Endothelial cell (in vitro differentiated cells): ENCODE measurements at places on chromosomes 5 and 9.

DNA sequence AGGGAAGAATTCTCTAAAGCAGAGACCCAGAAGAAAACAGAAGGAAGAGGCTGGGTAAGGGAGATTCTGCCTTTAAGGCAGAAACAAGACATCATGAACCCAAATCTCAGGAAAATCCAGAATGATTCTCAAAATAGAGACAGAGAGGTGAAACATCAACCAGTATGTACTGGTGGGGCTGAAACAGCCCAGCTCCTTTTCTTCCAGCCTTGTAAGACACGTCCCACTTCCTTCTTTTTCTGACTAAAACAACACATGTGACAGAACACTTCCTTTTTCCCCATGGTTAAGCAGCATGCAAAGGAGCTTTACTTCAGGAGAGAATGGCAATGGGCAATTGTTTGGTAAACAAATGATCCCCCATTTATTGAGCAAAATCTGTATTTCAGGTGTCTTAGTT is 230.8 kb upstream of the NR4A3 start:
- no peak for DNase-seq

DNA sequence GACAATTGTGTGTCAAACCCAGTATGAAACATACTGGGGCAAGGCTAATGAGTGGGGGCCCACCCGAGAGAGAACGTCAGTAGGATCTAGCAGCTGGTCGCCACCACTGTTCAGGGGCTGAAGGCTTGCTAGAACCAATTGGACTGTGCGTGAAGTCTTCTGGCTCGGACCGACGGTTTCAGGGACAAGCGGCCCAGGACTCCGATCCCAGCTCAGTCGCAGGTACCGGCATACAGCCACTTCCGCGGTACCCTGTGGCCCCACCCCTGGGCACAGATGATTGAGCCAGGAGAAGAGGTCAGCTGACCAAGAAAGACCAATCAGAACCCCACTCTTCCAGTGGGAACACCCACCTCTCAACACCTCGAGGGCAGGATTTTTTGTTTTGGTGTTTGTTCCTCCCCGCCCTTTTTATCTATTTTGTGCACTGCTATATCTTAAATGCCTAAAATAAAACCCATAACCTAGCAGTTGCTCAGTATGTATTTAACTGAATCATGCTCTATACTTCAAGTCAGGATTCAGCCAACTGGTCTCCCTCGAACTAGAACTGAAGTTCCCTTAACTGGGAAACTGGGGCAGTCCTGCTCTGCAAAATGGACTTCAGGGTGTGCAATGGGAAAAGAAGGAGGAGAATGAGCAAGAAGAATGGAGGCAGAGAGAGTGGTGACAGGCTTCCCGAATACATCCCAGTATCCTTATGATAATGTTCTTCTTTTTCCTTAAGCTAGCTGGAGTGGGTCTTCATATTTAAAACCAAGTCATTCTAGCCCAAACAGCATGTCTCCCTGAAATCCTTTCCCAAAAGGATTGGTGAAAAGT is 21.1 kb upstream of the CPEB4 start:
- DNase-seq = no peak

DNA sequence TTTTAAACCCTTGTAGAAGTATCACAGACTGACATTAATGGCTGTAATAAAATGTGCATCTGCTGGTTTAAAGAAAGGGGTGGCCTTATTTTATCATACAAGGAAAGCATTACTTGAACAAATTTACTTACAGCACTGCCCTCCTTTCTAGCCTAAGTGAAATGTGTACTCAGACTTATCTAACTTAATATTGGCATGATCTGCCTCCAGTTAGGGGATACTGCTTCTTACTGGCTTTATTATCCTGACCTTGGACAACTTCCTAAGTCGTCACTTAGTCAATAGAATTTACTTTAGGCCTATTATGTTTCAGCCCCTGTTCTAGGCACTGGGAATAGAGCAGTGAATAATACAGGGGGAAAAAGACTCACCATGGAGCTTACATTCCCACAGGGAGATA is 79.4 kb downstream of the TEK start:
- DNase-seq = no peak

GRCh38 chr5:36397901-36398536 is 96.3 kb upstream of the RANBP3L start:
- no peak for DNase-seq

GRCh38 chr9:105621001-105621400 is 41.3 kb upstream of the TAL2 start:
- no peak for DNase-seq

GRCh38 chr5:80884929-80885328 is 75.2 kb upstream of the RASGRF2 start:
- no peak for DNase-seq

- no peak for DNase-seq
Observed at GRCh38 chr5:125125031-125125823, 378.8 kb upstream of the ZNF608 start.

- DNase-seq = no peak
Observed at GRCh38 chr5:154523709-154524108, 45.7 kb upstream of the HAND1 start.

GRCh38 chr5:59260973-59261372 is 632.6 kb downstream of the PDE4D start:
- DNase-seq = no peak

DNA sequence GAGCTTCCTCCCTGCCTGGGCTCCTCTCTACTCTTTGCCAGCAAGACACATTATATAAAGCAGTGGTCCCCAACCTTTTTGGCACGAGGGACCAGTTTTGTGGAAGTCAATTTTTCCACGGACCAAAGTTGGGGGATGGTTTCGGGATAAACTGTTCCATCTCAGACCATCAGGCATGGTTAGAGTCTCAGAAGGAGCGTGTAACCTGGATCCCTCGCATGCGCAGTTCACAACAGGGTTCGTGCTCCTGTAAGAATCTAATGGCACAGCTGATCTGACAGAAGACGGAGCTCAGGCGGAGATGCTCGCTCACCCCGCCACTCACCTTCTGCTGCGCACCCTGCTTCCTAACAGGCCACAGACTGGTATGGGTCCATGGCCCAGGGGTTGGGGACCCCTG is 142.8 kb downstream of the LIFR start:
- DNase-seq = no peak

DNA sequence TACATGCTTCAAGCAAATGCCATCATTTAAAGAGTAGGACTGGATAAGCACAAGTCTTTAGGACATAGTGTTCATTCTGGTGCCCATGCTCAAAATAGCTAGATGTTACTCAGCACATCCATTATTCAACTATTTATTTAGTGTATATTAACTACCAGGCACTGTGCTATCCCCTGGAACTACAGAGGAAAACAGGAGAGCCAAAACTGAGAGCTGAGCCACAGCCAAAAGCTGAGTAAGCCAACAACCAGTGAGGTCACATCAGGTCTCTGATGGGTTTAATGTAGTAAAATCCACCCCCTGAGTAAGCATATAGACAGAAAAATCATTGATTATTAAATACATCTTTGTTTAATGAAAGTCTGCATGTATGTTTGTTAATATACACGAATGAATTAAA is 469.3 kb upstream of the DMAC1 start:
- no peak for DNase-seq

DNA sequence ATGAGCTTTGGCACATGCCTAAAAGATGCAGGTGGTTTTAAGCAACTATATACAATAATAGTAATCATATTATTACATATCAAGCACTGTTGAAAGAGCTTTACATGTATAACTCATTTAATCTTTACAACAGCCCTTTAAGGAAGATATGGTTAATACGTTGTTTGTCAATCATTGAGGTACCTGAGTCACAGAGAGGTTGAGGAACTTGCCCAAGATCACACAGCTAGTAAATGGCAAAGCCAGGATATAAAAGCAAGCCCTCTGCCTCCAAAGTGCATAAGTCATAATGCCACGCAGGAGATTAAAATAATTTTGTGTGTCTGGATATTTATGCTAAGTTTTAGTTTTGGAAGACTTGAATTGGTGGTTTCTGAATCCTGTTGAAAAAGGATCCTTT is 90.2 kb downstream of the DAPK1 start:
- DNase-seq = no peak

- DNase-seq = no peak
Observed at GRCh38 chr5:76652809-76653414, 29.7 kb upstream of the F2RL2 start.

DNA sequence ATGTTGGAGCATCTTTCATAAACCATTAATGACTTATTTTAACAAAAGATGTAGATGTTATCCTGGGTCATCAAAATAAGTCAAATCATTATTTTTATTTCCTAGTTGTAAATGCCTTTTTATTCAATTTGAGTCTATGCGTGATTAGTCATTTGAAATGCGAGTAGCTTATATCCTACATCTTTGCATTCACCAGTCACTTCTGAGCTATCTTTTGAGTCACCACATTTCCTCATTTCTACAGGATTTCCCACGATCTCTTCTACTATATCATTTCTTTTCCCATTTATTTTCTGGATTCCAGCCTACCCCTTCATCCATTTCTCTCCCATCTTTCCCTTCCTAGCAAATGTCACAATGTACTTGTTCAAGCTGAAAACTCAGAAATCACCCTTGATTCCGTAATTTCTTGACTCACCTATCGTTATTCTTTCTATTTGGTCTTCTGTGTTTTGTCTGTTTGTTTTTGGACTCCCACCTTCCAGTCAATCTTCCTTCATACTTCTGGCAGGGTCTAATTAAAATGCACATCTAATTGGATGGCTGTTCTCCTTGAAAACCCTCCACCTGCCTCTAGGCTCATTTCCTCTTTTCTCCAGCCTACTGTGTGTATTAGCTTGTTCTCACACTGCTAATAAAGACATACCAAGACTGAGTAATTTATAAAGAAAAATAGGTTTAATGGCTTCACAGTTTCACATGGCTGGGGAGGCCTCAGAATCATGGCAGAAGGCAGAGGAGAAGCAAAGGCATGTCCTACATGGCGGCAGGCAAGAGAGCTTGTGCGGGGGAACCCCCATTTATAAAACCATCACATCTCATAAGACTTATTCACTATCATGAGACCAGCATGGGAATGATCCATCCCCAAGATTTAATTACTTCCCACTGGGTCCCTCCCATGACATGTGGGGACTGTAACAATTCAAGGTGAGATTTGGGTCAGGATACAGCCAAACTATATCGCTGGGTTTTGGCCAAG is 112.4 kb downstream of the MEF2C start:
- no peak for DNase-seq

- no peak for DNase-seq
Observed at GRCh38 chr5:73672132-73672531, 46.1 kb downstream of the ARHGEF28 start.

DNA sequence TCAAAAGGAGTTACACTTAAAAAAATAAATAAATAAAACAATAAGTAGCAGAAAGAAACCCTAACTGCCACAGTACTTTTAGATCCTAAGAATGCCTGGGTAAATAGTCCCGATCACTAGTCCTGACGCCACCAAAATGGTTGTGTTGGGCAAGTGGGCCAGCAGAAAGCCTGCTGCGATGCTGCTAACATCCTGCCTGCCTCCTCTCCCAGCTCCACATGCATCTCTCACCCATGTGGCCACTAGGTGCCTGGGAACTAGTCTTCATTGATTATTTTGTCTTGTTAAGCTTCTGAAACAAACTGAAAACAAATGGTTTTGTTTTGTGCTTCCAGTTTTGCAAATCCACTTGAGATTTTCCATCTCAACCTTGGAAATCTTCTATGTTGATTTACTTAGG is 54.4 kb upstream of the TRAF1 start:
- no peak for DNase-seq

GRCh38 chr9:112020680-112021596 is 124.3 kb downstream of the UGCG start:
- DNase-seq = no peak

DNA sequence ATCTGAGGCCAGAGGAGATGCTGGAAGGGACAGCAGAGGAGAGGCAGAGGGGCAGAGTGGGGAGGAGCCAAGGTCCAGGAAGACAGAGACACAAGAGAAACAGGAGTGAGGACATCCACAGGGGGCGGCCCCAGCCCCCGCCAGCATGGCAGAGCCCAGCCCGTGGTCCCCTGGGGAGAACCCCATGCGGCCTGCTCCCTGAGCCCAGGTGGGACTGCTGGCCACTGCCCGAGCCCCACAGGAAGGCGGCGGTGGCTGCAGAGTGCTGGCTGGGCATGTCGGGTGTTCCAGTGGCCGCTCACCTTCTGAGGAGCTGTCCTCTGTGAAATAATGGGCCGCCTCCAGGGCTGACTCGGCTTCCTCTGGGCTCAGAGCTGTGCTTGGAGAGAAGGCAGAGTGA is 8.9 kb upstream of the MRNIP start:
- DNase-seq = no peak

DNA sequence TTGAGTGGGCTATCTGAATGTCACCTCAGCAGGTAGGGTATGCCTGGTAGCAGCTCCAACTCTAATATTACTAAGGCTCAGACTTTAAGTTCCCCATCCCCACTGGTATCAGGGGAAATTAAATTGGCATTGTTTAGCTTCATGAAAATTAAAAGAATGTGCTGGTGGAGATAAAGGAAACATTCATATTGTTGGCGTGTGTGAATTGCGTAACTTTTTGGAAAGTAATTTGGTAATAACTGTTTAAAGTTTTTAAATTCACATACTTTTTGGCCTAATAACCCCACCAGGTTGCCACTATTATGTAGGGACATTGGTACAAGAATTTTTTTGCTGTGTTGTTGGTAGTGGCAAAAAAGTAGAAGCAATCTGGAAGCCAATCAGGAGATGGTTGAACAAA is 29.4 kb downstream of the TNPO1 start:
- DNase-seq = no peak

GRCh38 chr9:91117959-91118703 is 243.6 kb downstream of the AUH start:
- no peak for DNase-seq

GRCh38 chr5:124698770-124699169 is 47.7 kb downstream of the ZNF608 start:
- no peak for DNase-seq

- no peak for DNase-seq
Observed at GRCh38 chr5:32210151-32210550, 36.0 kb upstream of the GOLPH3 start.

DNA sequence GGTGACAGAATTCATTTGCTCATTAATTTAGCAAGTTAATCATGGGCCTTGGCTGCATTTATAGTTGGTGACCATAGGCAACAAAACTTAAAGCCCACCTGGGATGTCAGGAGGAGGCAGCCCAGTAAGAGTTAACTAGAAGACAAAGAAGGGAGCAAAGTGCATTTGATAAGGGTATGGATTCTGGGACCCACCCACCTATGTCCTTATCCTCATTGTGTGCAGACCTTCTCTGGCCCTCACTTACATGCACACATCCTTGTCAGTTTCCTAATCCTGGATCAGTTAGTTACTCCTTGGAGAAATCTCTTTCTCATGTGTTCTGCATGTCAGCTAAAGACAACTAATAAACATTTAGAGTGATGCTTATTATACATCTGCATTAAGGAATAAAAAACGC is 24.6 kb downstream of the MEF2C start:
- no peak for DNase-seq

GRCh38 chr9:4059437-4059836 is 240.4 kb downstream of the GLIS3 start:
- no peak for DNase-seq
